ENCODE measurements at places on chromosomes 7 and 10.

GRCh38 chr10:103747193-103747865, 108.0 kb downstream of the SH3PXD2A start:
- DNase-seq: no peak

DNA sequence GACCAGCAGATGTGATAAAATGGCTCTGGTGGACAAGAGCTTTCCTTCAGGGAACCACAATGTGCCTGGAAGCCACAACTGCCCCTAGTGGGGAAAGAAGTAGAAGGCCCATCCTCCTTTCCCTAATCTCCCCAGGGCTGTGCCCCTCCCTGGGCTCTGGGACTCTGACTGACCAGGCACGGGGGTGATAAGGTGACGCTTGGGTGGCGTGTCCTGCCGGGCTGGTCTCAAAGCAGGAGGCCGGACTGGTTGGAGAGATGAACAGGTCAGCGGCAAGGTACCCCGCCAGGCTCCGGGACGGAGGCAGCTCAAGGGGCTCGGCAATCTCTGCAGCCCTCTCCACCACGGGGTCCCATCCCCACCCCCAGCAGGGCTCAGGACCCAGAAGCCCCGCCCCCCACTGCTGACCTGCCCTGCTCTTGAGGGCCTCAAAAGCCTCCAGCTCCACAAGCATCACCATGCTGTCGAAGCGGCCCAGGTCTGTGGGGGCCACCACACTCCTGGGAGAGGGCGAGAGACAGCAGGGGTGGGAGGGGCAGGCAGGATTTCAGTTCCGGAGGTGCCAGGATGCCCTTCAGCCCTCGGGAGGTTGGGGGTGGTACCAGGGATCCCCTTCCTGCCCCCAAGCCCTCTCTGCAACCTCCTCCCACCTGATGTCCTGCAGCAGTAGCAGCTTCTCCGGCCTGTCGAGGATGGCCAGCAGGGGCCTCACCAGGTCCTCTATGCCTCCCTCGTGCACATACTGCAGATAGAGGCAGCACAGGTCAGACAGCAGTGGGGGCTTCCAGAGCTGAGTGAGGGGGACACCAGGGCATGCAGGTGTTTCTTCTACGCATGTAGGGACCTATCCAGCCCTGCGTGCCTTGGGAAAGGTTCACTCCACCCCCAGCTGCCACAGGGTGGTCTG, 12.2 kb downstream of the LZTS2 start:
- no peak for DNase-seq

DNA sequence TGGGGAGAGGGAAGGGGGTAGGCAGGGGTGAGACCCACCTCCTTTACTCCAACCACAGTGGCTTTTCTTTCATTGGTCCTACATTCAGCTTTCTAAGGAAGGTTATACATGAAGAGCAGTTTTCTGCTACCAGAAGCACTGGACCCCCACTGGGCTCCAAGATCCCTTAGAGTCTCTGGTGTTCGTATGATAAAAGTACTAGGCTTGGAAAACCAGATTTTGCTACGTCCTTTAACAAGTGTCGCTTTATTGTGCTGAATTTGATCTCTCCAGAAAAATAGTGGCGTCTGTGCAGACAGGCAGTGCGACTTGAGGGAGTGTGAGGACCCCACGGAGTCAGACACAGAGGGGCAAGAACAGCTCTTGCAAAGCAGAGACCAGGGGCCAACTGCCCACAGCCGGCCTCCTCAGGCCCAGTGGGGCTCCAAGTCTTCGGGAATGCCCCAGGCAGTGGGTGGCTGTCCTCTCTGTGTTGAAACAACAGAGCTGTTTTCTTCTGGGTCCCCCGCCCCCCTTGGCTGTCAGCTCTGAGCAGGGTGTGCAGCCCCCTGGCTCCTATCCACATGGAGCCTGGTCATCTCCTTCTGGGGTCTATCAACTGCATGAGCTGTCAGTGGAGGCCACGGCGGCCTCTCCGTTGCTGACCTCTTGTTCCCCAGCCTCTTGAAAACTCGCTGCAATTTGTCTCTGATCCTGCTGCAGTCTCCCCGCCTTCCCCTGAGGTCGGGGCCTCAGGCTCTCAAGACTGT, 333.2 kb downstream of the RPS24 start:
- no peak for DNase-seq

- DNase-seq: no peak
Measured at GRCh38 chr10:35937546-35937945, 295.4 kb upstream of the FZD8 start.

DNA sequence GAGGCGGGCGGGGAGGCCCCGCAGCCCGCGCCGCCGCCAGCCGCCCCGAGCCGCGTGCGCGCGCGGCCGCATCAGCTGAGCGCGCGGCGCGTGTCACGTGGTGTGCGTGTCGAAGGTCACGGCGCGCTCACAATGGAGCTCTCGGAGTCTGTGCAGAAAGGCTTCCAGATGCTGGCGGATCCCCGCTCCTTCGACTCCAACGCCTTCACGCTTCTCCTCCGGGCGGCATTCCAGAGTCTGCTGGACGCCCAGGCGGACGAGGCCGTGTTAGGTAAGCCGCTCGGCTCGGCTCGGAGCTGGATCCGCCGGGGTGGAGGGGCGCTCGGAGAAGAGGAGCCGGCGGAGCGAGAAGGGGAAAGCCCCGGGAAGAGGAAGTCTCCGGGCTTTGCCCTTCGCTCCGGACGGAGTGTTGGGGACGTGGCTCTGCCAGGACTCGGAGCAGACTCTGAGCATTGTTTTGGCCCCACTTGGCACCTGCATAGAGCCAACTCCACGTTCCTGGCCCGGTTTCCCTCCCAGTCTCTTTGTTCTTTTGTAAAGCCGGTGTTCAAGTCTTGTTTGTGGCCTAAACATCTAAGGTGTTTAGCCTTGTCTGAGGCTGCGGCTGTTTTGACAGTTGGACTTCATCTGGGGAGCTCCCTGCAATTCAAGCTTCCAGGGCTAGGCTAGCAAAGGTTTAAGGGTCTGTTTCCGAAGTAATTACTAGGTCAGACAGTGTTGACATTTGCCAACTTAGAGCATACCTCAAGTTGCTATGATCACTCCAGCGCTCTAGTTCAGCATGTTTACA, at the start of gene COMMD3:
Gene COMMD3 (plus strand): TSS at position 103 of the 790 bp plus-strand sequence. CDS start 30 bp downstream, at position 133.
- DNase-seq: no peak

DNA sequence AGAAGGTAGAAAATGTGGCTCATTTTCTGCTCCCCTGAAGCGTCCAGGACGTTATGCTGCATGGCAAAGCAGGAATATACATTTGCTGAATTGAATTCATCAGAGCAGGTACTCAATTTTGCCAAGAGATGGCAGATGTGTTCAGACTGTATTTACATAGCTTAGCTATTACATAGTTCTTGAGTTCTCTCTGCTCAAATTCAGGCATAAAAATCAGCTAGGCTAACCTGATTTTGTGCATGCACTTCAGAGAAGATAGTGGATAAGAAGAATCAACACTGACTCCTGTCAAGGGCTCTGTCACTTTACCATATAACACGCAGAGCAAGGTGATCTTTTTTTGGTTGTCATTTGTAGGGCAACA, 209.2 kb upstream of the FAM3C start:
- DNase-seq: no peak

DNA sequence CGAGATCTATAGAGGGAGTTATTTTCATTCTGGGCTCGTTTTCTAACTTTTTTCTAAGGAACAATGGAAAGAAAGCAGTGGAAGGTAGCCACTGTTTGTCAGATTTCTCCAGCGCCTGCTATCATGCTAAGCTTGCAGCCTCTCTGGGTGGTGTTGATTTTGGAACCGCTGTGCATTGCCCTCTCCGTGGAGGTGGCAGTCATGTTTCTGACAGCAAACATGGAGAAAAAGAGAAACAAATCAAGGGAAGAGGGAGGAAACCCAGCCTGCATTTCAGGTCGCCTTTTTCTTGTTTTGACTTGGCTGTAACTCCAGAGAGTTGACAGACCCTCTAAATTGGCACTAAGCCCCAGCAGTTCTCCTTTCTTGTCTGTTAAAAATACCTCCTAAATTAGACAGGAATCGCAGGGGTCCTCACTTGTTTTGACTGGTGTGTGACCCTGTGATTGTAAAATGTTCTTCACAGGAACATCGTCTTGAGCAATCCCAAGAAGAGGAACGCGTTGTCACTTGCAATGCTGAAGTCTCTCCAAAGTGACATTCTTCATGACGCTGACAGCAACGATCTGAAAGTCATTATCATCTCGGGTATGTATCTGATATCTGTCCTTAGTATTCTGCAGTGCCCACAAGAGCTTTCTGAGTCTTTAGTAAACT, 4.8 kb downstream of the ECHDC3 start:
- no peak for DNase-seq

DNA sequence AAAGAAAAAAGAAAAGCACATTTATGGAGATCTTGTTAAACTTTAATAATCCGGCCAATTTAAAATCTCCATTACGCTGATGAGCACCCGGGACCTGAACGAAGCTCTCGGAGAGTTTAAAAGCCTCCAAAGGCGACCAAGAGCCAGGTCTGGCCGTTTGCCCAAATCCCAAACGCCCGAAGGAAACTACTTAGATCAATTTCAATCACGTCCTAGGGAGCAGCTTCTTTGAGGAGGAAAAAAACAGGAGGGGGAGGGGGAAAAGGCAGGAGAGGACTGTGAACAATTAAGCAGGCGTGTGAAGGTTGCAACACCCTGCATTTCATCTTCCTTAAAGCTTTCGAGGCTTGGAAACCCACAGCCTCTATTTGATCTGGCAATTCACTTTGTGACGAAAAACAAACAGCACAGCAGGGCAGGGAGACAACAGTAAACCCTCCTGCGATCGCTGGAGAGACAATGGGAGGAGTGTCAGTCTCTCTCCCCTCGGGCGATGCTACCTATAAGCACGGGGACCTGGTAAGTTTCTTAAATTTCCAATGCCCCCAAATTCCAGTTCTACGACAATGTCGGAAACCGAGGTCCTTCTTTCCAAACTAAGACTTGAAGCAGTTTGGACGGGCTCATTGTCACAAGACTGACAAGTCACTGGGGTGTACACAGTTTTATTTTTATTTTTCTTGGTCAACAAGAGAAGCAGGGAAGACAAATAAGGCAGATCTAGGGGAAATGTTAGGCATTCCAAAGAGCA, 1.2 kb downstream of the KLF6 start:
- DNase-seq: no peak

- no peak for DNase-seq
Measured at GRCh38 chr7:46654546-46655443, 733.7 kb upstream of the IGFBP3 start.

DNA sequence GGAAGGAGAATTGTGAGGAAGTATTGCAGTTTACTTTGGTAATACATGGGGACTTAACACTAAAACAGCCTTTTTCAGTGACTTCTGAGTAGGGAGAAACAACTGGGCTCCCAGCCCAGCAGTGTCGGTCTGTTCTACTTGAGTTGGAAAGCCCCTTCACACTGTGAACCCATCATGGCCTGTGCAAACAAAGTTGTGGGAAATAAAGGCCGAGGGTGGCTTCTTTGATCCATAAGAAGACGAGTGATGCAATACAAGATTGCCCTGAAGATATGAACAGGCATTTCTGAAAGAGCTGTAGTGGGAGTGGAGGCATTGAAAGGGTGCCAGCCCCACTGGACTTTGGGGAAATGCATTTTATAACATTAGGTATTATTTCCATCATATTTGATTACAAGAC, 28.3 kb downstream of the C10orf120 start:
- no peak for DNase-seq

DNA sequence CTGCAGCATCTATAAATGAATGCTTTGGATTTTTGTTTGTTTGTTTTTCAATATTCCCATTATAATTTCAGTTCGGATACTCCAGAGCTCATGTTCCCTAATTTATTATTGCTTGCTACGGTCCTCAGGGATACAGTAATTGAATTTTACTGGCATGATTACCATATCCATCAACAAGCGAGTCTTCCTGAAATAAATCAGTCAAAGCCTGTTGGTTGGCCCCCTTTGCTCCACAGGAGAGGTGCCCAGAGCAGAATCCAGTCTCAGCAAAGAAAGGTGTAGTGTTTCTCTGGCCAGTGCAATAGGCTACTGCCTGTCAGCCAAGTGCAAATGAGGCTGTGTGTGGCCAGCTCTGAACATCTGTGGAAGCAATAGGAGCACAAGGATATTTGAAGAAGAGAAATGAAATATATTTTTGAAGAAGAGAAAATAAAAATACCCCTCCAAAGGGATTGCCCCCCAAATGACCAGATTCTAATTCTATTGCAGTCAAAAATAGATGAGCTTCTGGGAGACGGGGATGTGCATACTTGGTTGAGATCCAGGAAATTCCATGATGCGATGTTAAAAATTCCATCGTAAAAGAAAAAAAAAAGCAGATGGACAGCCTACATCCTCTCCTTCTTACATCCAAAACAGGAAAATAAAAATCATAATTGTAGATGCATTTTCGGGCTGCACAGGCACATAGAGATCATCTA, 18.1 kb downstream of the TRIL start:
- DNase-seq: no peak

DNA sequence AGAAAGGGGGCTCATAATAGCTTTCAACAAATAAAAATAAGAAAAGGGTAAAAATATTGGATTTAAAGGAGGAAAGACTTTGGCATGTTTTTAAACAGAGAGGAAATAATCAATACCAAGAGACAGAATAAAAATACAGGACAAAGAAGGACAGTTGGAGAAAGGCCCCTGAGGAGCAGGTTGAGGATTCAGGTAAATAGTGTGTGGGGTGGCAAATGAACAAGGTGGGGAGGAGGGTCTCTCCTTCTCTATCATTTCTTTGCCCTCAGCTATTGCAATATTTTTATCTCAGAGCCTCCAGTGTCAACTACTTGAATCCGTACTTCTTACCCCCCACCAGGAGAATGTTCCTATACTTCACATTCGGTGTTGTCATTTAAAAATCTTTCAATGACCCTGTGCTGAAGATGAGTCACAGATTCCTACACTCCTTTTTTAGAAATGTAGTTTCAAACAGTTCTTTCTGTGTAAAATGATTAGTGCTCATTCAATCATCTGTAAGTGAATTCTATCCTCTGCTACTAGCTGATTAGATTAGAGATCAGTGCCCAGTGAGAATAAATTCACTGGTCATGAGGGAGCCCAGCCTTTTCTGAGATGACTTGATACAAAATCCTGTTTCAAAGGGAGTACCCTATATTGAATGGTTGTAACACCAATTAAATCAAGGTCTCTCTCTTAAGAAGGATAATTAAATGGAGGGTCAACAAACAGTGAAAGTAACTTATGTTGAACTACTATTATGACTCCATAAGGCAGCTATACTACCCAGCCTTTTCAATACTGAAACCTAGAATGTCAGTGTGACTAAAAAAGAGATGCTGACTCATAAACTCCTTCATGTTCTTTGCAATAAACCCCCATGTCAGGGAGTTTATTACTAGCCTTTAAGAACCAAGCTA, 50.4 kb upstream of the WNT16 start:
- DNase-seq: no peak

DNA sequence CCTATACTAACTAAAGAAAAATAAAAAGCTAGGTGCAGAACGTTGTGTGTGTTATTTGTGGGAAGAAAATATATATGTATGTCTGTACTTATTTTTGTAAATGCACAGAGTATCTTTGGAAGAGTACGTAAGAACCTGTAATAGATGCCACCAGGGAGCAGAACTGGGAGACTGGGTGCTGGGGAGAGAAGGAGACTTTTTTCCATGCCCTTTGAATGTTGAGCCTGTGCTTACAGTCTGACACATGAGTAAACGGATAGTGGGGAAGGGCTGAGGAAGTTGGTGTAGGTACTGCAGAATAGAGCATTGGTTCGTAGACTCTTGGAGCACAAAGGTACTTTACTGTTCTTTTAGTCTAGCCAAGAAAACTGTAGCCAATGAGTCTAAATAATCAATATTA, 1.3 kb upstream of the SCRN1 start:
- no peak for DNase-seq

GRCh38 chr10:5449227-5449626, 36.9 kb downstream of the NET1 start:
- no peak for DNase-seq
